ENCODE measurements at places on chromosomes 11 and 22.

GRCh38 chr11:107847184-107847583 lies 11.4 kb downstream of the SLC35F2 start:
- H3K36me3 ChIP-seq, result no peaks in the 10 kb centered on the region
- H3K4me1 ChIP-seq, result peaks cover 14% of the 10 kb centered on the region
- no peak for DNase-seq

GRCh38 chr22:36900225-36900624 lies 13.2 kb upstream of the CSF2RB start:
- no peaks in the 10 kb centered on the region for H3K36me3 ChIP-seq
- DNase-seq, result no peak
- H3K27me3 ChIP-seq, result no peaks in the 10 kb centered on the region
- H3K4me1 ChIP-seq, result peaks cover 18% of the 10 kb centered on the region

- DNase-seq, result no peak
- H3K27me3 ChIP-seq, result no peaks in the 10 kb centered on the region
- H3K36me3 ChIP-seq, result no peaks in the 10 kb centered on the region
- H3K4me3 ChIP-seq, result no peak overlapping the region
Observed at GRCh38 chr22:46841522-46841921, 79.1 kb downstream of the TBC1D22A start.

- no peaks in the 10 kb centered on the region for H3K27me3 ChIP-seq
- no peak for DNase-seq
- H3K36me3 ChIP-seq, result no peaks in the 10 kb centered on the region
- H3K27ac ChIP-seq, result no peak overlapping the region
Observed at GRCh38 chr11:74100735-74101134, 70.1 kb downstream of the C2CD3 start.
